Naive thymus-derived CD4-positive, alpha-beta T cell (primary cell): ENCODE measurements at places on chromosomes 11 and 22. TPM values are rescaled to one million over a fixed set of nuclear protein-coding genes. Genes with fewer than 3 reads are reported as not detected.

DNA sequence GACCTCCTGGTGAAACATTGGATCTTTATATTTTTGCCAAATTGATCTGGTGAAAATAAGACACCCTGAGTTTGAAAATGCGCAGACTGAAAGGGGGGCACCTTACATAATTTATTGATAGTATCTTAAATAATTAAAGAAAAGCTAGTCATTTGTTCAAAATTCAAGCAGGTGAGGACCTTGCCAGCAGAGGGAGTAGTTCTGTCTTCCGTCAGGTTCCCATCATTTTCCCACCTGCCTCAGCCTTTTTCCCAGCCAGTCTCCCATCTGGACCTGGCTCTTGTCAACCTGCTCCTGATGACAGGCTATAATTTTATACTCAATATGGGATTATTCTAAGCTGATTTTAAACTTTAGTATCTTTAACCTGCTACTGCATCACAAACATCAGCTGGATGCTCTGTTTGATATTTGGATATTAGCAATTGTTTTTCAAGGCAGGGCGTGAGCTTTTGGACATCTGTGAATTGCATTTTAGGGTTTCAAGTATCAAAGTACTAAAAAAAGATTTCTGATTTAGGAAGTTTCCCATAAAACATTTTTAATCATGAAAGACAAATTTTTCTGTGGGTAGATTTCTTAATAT is 132.0 kb downstream of the ELP4 start:
- no peak overlapping the region for H3K27ac ChIP-seq
- H3K27me3 ChIP-seq: no peaks in the 10 kb centered on the region

MAJIN gene
- 0.94 TPM for total RNA-seq

DNA sequence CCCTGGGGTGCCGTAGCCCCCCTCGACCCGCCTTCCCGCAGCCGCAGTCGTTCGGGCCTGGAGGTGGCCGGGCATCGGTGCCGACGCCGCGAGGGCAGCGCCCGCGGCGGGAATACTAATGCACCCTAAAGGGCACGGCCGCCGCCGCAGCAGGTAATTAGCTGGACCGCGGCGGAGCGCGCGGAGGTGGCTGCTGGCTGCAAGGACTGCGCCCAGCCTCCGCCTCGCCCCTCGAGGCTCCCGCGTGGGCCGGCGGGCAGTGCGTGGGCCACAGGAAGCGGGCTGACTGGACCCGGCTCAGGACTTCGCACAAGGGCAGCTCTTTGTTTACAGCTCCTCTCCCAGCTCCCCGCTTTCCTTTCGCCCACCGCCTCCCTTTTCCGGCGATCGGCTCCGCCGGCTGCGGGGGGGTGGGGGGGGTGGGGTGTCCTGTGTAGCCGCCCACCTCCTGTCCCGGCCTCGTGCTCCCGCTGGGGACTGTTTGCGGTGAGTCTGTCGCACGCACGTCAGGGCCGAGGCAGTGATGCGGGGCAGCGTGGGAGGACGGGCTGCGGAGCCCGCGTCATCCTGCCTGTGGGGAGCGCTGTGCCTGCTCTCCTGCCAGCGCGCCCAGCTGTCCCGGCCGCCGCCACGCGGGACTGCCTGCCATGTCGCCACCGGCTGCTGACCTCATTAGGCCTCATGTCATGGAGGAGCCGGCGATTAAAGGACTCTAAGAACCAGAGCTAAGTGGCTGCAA is 53.2 kb downstream of the GRIK4 start:
- H3K27me3 ChIP-seq: no peaks in the 10 kb centered on the region
- no peak overlapping the region for H3K27ac ChIP-seq
- no peak for DNase-seq
- H3K4me1 ChIP-seq: no peaks in the 10 kb centered on the region
- H3K4me3 ChIP-seq: no peak overlapping the region

MEI1 gene
- total RNA-seq: 40.4 and 42.9 TPM in 2 replicates

- no peak for DNase-seq
- no peak overlapping the region for H3K27ac ChIP-seq
- no peaks in the 10 kb centered on the region for H3K4me1 ChIP-seq
- H3K27me3 ChIP-seq: no peaks in the 10 kb centered on the region
- H3K36me3 ChIP-seq: no peaks in the 10 kb centered on the region
- H3K4me3 ChIP-seq: no peak overlapping the region
Observed at GRCh38 chr22:44392446-44392921, 79.7 kb upstream of the SHISAL1 start.

DNAJC24 gene
- 12.2 TPM for total RNA-seq

- no peak for DNase-seq
- no peak overlapping the region for H3K4me3 ChIP-seq
- no peaks in the 10 kb centered on the region for H3K4me1 ChIP-seq
Observed at GRCh38 chr22:47299863-47300697, 537.6 kb downstream of the TBC1D22A start.
